ENCODE measurements at places on chromosomes 1 and 21.

- no peak for DNase-seq
These were observed 83.3 kb downstream of the ZFYVE9 start for GRCh38 chr1:52225174-52225573.

GRCh38 chr21:24420689-24421088, 1186.6 kb downstream of the MRPL39 start:
- no peak for DNase-seq

- no peak for DNase-seq
These were observed 128.1 kb downstream of the PLXNA2 start for GRCh38 chr1:208115924-208116640.

DNA sequence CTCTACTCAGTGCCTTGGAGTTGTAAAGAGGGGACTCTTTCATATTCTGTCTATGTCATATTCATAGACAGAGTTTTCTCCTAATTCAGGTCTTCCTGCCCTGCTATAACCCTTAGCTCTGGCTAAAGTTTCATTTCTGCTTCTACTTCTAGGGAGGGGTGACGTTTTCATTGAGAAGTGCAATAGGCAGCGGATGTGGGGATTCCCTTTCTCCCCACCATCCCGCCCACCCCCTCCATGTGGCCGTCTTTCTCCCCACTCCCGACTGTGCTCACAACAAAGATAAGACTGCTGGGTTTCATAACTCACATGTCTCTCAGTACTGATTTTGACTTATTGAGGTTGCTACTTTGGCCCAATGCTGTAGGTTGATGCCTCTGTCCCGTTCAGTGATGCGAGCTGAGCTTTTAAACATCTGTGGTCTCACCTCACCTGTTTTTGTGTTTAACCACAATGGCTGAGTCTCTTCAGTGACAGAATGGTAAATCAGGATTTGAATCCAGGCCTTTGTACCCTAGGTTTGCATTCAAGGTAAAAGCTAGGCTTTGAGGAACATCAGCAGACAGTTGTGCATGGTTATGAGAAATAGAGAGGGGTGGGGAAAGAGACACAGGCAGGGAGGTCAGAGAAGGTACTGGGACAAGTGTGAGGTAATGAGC, 7.8 kb upstream of the KIF14 start:
- no peak for DNase-seq

- peak; percentile 11 for DNase-seq
These were observed 30.4 kb downstream of the ZNF281 start for GRCh38 chr1:200379432-200379757.

DNA sequence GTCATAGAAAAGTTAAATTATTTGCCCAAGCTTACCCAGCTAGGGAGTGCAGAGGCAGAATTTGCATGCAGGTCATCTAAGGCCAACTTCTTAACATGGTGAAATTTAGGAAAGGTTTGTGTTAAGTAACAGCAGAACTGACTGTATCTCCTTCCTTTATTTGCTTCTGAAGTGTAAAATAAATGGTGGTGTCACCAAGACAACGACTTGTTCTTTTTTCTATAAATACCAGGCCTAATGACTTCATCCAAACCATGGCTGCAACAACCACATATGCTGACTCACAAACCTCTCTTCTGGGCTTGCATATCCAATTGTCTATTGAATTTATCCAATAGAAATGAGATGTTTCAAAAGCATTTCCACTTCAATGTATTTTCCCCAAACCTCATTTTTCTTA, 19.1 kb downstream of the COL24A1 start:
- no peak for DNase-seq

GRCh38 chr21:14942801-14943490, 121.9 kb downstream of the NRIP1 start:
- no peak for DNase-seq

DNA sequence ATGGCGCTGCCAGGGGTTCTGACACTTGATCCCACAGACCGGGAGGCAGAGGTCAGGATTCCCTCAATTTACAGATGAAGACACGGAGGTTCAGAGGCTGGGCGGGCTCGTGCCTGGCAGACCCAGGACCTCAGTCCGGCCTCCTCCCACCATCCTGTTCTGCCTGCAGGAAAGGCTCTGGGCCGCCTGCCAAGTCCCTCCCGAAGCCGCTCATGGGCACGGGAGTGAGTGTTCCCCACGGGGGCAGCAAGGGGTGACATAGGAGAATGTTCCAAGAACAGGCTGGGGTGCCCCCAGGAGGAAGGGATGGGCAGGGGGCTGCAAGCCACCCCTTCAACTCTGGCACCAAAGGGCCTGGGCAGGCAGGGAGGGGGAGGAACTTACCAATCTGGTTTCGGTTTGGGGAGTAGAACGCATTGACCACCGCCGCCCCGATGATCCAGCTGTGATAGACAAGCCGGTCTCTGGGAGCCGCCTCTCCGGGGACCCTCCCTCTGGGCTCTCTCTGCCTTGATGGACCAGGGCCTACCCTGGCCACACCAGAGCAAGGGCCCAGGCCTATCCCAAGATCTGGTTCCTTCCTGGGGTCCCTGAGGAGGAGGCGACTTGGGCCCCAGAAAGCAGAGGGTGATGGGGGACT, 7.5 kb downstream of the PRXL2B start:
- no peak for DNase-seq

- DNase-seq: no peak
These were observed 372.4 kb upstream of the PROX1 start for GRCh38 chr1:213615226-213615916.

DNA sequence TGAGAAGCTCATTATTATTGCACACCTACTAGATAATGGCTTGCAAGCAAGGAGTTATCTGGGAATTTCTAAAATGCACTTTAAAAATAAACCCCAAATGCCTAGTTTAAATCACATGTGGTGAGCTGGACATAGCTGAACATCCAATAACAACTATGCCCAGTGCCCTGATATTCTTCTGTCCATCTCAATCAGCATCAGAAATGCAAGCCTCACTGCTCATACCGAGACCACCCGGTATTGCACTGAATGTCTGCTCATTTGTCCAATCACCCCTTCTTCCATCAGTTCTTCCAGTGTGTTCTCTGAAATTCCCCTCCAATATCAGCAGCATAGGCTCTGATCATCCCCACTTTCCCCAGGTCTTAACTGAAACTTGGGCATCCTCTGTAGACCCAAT, 383.8 kb downstream of the DSCAM start:
- DNase-seq: no peak

- peak; percentile 71 for DNase-seq
These were observed 52.4 kb upstream of the H6PD start for GRCh38 chr1:9181990-9182783.

GRCh38 chr1:44263568-44264450, 50.5 kb downstream of the DMAP1 start:
- no peak for DNase-seq

DNA sequence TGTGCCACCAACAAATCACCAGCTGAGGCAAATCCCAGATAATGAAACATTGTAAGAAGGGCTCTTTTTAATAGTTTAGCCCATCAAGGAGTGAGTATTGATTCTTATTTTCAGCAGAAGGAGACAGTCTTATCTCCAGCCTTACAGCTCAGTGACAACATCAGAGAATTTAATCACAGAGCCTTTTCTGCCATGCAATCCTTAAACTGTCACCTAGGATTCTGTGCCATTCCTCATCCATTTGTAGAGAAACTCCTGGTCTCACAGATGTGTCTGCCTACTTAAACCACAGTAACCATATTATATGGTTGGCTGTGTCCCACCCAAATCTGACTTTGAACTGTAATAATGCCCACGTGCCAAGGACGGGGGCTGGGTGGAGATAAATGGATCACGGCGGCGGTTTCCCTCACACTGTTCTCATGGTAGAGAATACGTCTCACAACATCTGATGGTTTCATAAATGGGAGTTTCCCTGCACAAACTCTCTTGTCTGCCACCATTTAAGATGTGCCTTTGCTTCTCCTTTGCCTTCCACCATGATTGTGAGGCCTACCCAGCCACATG, 217.7 kb downstream of the RERE start:
- no peak for DNase-seq

- DNase-seq: no peak
These were observed 44.2 kb downstream of the SCYL3 start for GRCh38 chr1:169849346-169850022.

GRCh38 chr1:190429932-190430331, 47.7 kb downstream of the BRINP3 start:
- no peak for DNase-seq

DNA sequence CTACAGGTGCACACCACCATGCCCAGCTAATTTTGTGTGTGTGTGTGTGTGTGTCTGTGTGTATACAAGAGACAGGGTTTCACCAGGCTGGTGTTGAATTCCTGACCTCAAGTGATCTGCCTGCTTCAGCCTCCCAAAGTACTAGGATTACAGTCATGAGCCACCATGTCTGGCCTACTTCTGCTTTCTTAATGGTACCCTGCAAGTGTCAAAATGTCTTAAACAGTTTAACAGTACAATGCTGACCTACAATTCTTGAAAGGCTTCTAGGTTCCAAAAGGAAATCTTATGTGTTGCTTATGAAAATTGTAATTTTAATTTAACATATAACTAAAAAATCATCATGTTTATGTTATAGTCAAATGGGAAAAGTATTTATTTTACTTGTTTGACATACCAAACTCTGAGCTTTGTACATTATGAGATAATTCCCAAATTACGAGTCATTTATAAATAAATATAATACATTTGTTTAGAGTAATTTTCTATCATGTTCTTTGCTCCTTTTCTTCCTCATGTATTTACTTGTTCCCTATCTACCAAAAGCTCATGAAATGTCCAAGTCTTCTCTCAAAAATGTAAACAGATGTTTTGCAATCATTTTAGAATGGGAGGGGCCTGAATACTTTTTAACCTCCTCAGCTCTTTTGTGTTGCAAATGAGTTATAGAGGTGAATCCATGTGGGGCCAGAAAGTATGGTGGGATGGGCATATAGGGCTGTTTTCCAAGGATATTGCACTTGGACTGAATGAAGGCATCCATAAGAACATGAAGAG, 8.4 kb upstream of the VCAM1 start:
- DNase-seq: no peak

DNA sequence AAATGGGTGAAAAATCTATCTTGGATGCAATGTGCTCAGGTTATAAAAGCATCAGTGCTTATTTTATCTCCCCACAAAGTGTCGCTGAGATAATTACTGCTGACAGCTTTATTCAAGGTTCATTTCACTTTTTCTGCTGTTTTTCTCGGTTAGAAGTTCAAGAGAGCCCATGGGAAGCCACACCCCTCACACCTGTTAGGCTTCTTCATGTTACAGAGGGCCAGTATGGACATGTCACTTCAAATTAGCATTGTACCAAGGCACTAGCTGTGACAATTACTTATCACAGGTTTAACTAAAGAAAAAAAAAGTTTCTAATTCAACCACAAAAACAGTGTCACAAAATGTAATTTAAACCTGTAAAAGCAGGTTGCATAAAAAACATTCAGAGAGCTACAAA, 187.3 kb upstream of the DMRTA2 start:
- no peak for DNase-seq

DNA sequence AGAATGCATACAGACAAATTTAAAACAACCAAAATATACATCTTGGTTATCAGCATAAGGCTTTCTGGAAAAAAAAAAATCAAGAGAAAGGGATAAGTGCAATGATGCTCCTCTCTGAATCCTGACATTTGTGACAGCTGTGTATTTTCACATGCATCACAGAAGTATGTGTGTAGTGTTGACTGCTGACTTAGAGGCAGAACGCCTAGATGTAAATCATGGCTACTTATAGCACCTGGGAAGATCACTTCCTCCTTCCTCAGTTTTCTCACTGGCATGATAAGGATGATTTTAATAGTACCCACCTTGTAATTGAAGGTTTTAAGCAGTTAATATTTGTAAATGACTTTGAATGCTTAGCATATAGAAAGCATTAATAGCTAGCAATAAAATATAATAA, 112.5 kb downstream of the MRPL39 start:
- DNase-seq: no peak

DNA sequence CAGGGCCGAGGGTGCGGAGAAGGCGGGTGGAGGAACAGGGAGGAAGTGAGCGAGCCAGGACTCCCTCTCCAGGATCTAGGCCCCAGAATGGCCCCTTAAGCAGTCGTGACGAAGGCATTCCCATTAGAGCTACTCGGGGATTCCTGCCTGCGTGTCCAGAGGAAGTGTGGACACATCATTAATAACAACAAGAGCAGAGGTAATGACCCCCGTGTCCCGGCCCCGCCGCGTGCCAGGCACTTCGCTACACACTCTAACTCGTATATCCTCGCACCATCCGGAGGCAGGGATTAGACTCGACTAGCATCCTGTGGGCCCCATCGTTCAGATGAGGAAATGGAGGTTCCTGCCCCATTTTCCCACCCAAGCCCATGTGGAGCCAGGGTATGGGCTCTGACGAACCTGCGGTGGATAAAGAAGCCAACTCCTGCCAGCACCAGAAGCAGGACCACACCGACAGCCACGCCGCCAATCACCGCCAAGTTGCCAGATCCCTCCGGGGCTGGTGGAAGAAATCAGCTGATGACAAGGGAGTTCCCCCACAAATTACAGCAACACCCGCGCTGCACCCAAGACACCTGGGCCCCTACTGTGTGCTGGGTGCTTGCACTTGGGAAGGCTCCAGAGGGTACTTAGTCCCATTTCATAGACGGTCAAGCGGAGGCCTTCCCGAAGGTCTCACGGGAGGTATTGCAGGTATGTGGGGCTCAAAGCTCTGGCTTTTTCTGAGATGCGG, 21.6 kb downstream of the EPHA2 start:
- no peak for DNase-seq

- no peak for DNase-seq
These were observed 16.5 kb upstream of the ETV3L start for GRCh38 chr1:157115851-157116736.

DNA sequence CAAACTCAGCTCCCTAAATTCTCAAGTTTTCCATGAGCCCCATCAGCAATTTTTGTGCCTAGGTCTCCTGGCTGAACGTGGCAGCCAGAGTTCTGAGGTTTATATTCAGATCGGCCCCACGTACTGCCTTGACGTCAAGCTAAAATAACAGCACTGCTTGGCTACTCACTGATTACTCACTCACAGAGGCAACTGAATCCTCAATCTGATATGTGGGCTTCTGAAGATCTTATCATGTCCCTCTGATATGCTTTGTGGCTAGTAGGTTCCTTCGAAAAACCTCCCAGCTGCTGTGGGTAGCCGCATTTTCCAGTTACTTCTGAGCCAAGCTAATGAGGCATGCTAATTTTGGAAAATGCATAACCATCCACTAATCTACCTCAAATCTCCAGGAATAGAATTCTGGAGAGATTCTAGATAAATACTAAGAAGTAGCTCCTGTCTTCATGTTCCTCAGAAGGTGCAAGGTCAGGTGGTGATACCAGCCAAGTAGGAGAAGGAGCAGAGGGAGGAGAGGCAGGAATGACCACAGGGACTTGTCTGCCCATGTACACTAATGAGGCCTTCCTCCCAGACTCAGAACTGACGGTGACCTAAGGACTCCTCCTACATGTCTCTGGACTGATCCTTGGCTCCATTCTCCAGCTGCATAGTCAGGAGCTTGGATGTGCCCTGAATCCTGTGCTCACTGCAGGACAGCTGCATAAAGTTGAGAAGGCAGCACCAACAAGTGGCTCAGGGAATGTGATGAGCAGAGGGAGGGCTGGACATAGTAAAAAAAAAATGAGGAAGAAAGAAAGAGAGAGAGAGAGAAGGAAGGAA, 263.7 kb downstream of the TNR start:
- no peak for DNase-seq

All from LoVo (cell line).